ENCODE measurements at places on chromosomes 2 and 18.

- no peak for DNase-seq
These were observed 76.7 kb downstream of the MRPS9 start for GRCh38 chr2:105114551-105114950.

DNA sequence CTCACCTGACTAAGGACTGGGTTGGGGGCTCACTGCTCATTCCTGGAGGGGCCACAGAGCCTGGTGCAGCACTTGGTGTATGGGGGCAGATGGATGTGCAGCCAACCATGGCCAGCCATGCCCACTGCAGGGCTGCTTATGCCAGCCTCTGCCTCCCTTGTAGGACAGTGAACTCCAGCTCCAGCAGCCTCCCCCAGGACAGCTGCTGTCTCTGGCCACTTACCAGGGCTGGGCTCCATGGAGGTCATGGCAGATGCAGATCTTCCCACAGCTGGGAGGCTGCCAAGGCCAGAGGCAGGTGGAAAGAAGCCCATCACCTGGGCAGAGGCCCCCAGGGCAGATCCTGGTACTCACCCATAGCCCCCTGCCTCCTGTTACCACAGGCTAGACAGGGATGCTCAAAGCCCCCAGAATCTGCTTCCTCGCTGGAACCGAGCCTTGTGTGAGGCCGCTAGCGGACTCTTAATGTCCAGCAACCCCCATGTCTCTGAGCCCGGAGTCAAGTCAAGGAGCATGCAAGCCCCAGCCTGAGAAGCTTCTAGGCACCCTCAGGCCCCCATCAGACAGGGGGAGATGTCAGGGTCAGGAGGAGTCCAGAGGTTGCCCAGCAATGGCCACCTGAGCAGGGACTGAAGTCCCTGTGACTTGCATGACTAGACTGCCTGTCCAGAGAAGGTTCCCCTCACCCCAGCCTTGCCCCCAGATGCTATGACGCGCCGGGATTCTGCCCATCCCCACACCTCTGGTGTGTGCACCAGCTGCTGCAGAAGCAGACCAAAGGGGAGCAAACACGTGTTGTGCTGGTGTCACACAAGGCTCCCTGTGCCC is 123.6 kb downstream of the TWIST2 start:
- DNase-seq = no peak

GRCh38 chr2:46843316-46843715 is 72.3 kb downstream of the MCFD2 start:
- no peak for DNase-seq

GRCh38 chr2:191359133-191359532 is 113.9 kb downstream of the MYO1B start:
- no peak for DNase-seq

DNA sequence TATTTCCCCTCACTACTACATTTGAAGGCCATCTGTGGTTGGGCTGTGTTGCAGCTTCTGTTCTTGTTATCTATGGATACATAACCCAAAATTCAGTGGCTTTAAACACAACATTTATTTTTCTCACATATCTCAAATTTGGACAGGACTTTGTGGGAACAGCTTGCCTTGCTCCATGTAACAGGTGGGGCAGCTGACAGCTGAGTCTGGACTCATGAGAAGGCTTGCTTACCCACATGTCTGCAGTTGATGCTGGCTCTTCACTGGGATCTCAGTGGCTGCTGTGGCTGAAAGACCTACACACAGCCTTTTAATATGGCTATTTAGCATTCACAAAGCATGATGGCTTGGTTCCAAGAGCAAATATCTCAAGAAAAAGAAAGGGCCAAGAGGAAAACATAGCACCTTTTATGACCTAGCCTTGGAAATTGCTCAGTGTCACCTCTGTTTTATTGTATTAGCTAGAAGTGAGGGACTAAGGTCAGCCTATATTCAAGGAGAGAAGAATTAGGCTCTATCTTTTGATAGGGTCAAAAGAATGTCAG is 296.8 kb upstream of the ZNF521 start:
- DNase-seq = no peak

DNA sequence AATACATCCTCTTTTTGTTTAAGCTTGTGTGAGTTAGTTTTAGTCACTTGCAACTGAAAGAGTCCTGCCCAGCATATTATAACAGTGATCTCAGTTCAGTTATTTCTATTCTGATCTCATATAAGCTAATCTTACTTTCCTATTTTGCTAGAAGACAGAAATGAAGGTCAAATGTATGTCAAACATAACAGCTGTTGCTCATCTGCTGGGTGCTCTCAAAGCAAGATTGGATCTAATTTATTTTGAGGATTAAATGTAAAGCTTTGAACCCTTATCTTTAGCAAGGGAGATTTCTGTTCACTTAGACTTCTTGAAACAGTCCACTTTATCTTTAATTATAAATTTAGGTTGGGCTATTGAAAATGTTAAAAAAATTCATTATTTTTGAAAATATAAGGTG is 31.2 kb downstream of the CRYGD start:
- no peak for DNase-seq

- no peak for DNase-seq
These were observed 27.1 kb downstream of the BAZ2B start for GRCh38 chr2:159589286-159589685.

GRCh38 chr2:38514603-38515154 is 88.0 kb downstream of the HNRNPLL start:
- DNase-seq = no peak

- DNase-seq = no peak
These were observed 6.9 kb downstream of the ACYP2 start for GRCh38 chr2:54122171-54122935.

GRCh38 chr2:218000136-218000535 is 2.7 kb downstream of the TNS1 start:
- DNase-seq = no peak

DNA sequence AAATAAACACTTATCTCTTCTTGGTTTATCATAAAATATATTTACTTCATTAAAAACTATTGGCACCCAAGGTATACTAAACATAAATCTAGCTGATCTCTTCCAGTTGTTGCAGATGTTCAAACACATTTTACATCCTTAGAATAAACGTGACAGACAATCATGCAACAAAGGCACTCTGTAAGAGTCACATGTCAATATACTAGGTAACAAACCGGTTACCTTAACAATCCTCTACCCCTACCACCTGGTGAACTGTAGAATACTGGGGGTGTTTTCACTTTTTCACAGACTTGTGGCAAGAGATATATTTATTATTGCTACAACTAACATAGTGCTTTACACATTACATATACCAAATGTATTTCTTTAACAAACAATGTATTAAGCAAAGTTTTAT is 15.8 kb downstream of the STK17B start:
- no peak for DNase-seq

DNA sequence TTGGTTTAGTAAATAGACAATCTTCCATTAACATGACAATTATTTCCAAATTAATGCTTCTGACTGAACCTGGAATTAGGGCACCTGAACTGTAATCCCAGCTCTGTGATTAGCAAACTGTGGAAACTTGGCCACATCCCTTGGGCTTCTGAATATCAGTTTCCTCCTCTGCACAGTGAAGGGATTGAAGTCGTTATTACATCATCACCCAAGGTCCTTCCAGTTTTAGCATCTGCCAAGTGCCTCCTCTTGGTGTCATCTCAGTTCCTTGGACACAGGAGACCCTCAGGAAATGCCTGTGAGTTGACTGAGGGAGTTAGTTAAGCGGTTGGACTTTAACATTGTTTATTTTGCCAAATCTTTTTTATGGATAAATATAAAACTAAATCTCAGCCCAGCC is 64.8 kb downstream of the MOGAT1 start:
- no peak for DNase-seq

DNA sequence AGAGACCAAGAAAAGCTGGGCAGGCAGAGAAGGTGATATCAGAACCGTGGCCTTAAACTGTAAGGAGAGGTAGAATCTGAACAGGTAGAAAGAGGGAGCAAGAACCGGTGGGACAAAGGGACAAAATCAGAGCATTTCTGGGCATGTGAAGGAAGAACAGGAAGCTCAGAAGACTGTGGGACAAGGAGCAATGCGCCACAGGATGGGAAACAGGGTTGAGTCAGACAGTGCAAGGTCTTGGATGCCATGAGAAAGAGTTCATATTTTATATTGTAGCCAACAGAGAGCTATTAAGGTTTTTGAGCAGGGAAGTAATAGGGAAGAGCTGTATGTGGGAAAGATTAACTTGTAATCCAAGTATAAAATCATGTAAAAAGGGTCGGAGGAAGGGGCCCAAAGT is 106.4 kb upstream of the UGP2 start:
- DNase-seq = no peak

DNA sequence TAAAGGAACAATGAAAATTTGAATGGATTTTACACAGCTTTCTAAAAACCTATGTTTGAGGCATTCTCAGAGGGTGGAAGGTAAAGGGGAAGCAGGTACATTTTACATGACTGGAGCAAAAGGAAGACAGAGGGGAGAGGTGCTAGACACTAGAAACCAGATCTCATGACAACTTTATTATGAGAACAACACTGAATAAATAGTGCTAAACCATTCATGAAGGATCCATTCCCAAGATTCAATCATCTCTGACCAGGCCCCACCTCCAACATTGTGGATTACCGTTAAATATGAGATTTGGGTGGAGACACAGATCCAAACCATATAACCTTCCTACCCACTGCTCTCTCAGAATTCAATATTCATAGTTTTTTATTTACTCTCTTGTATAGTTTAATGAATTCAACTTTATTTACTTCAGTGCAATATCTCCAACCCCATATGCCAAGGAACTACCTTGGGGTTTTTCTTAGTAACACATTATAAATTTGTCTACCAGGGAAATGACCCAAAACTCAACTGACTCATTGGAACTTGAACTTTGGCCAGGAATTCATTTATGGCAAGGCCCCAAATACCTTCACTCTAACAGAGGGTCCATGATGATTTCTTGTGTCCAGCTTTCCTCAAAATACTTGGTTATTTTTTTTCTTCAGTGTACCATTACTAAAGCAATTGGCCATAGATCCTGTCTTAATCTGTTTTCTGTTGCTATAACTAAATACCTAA is 317.8 kb downstream of the GULP1 start:
- no peak for DNase-seq

DNA sequence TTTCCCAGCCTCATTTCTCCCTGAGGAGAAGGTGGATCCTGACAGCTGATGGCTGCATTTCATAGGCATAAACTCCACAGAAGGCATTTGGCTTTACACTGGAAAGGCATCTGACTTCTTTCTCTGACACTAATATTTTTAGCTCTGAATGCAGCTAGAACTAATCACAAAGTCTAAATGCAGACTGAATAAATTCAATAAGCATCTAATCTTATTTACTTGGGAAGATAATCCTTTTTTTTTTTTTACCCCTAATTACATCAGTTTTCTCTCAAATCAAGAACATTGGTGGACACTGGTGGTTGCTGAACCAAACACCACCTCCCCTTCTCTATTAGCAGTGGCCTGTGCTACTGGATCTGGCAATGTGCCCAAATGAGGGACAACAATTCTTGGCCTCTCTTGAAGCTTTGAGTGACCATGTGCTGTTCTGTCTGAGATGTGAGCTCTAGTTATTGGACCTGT is 50.9 kb upstream of the CD226 start:
- DNase-seq = no peak

- no peak for DNase-seq
These were observed 169.0 kb downstream of the PRPF40A start for GRCh38 chr2:152548111-152548875.

- no peak for DNase-seq
These were observed 783.6 kb downstream of the DCDC2C start for GRCh38 chr2:4486971-4487370.

DNA sequence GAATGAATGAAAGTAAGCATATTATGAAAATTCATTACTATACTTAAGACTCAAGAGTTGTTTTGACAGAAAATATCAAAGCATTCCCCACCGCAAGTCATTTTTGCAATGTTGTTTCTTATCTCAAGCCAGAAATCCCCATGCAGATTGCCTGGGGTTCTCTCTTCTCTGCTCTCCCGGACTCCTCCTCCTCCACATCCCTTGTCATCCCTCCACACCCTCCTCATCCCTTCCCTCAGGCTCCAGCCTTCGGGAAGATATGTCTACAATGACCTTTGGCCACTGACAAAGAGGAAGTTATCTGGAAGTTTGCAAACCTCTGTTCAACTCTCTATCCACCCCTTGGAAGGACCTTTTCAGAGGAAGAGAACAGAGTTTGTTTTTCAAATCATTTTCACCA is 11.9 kb downstream of the TFCP2L1 start:
- DNase-seq = no peak

DNA sequence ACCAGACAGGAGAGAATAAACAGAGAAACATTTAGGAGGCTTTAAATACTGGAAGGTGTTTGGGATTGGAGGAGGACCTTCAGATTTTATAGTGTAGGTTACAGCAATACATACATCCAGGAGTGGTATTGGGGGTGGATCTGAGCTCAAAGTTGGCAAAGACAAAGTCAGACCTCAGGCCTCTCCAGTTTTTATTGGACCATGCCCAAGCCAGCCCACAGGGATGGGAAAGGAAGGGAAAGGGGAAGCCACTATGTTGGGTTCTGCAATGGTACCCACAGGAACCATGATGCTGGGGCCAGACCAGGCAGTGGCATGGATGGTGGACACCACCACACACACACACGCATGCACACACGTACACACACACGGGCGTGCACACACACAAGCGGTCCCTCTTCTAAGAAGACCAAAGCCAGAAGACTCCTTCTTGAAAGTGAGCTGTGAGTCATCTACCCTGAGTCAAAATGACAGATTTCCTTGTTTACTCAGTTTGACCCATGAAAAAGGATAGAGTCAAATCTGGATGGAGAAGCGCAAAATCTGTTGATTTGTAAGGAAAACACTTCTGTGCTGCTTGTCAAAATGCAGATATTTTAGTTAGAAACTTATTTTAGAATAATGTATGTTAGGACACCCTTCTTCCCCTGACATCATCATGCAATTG is 87.9 kb downstream of the TRABD2A start:
- DNase-seq = no peak

DNA sequence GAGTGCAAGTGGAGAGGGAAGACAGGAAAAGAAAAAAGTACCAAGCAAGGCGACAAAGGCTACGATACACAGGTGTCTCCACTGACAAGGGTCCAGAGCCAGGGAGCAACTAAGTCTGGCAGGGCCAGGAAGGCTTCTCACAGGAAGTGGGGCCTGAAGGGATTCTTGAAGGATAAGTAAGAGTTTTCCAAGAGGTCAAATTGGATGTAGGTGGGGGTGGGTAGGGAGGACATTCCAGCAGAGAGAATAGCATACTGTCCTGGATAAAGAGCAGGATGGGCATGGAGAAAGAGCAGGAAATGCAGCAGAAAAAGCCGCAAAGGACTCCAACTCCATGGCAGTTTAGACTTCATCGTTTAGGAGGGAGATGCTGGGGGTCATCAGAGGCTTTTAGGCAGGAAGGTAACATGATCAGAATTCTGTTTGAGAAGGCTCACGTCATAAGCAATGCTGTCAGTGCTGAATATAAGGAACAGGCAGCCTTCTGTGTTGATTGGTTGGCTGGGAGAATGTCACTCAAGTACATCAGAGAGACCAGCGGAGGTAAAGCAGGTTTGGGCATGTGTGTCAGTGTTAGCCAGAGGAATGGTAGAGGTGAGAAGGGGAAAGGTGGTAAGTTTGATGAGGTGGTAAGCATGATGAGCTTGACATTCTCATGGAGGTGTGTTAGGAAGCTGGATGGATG is 35.1 kb downstream of the ARHGAP25 start:
- DNase-seq = no peak

All from cortex of kidney (tissue), 1 donor.